Stimulated activated CD4-positive, alpha-beta T cell treated with anti-CD3 and anti-CD28 coated beads, Interleukin-12 subunit alpha, Interleukin-12 subunit beta, amount 100 ng/mL, for 4 hours (primary cell): ENCODE measurements at places on chromosomes 16 and 17.
A peak's percentile ranks its signal among the peaks of the same experiment; 100 is the strongest.

DNA sequence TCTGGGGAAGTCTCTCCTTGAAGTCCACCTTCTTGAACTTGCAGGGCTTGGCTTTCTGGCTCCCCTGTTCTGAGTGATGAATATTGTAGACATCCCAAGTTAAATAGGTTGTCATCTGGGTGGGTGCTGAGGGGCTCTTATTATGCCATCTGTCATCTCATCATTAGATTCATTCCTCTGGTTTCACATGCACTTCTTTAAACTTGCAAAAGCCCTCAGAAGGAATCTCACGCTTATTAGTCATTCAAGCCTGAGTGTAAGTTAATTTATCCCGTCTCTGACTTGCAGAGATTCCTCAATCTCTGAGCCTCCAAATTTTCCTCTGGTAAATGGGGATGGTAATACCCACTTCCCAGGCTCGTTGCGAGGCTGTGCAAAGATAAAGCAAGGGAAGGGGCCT lies 5.7 kb downstream of the MGAT5B start:
- no peak for DNase-seq

GRCh38 chr16:59527206-59527997 lies 793.3 kb upstream of the GOT2 start:
- no peak for DNase-seq

DNA sequence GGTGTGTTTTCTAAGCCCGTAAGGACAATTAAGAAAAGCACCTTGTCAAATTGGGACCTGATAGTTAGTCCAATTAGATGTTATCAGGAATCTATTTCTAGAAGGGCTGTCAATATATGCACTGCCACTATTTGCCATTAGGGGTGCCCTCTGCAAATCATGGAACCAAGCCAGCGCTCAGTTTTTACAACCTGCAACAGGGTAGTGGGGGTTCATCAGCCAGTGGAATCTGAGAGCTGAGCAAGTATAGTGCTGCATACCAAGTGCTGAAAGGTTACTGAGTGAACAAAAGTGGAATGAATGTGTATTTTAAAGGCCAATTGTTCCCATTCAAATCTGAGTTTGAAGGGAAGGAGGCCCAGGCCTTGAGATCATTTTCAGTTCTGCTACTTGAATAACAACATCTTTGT lies 10.4 kb downstream of the PRR11 start:
- DNase-seq, result peak; percentile 15

GRCh38 chr17:60139438-60140285 lies 10.1 kb upstream of the CA4 start:
- peak; percentile 66 for DNase-seq

DNA sequence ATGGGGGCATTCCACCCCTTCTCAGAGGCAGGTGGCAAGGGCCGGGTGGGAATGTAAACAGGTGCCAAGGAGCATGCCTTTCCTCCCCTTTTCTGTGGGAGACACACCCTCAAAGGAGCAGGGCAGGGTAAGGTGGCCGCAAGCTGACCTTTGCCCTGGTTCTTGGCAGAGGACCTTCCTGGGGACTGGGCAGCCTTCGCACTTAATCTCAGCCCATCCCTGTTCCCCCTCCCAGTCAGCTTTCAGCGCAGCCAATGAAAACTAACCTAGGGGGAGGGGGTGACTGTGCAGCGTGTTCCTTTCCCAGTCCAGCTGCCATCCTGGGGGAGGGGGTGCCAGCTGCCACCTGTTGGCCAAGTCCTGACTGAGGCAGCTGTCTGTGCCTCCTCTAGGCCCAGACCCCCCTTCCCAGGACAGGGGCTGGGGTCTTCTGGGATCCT lies 2.8 kb downstream of the TRAF4 start:
- DNase-seq, result no peak

DNA sequence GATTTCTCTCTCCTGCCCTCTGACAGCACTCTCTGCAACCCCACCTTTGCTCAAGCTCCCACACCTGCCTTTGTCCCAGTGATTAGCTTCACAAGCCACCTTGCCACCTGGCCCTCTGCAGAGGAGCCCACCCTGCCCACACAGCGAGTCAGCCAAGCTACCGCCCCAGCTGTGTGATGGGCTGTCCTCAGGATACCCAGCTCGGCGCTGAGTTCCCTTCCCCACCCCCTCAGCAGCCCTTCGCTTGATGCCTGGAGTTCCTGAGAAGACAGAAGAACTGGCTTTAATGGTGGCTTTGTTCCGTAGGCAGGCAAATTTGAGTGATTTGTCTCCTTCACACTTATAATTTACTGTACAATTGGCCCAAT lies 266.4 kb downstream of the CBLN1 start:
- DNase-seq, result no peak

- no peak for DNase-seq
These were observed 102.2 kb downstream of the MYO1D start for GRCh38 chr17:32774695-32775084.

- DNase-seq, result no peak
These were observed 13.7 kb downstream of the METTL22 start for GRCh38 chr16:8634991-8635736.

- DNase-seq, result peak; percentile 4
These were observed 647 bp downstream of the FBXL20 start for GRCh38 chr17:39400547-39401411.
